ENCODE measurements at places on chromosomes 3 and 15. TPM values are rescaled to one million over a fixed set of nuclear protein-coding genes. Genes with fewer than 3 reads are reported as not detected.

DNA sequence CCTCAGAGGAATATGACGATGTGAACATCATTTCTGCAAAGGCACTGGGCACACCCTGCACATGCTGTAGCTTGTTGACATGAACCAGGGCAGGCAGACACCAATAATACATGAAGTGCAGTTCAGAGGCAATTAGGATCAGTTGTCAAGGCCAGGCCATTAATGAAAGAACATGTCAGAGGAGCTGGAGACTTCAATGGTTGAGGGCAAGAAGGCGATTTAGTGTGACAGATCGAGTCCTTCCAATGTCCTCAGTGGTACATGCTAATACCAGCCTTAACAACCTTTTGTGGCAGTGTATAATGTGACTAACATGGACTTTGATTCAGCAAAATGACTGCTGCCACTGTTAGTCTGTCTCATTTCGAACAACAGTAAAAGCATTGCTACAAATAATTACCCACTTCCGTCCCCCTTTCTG lies 205.2 kb upstream of the NANOGP8 start:
- DNase-seq = no peak

The WDR5B gene
- 2.8 TPM for total RNA-seq

- DNase-seq = no peak
Observed at GRCh38 chr3:155663467-155664212, 81.2 kb downstream of the PLCH1 start.

GRCh38 chr3:102661707-102662497 lies 227.1 kb downstream of the ZPLD1 start:
- DNase-seq = no peak

DNA sequence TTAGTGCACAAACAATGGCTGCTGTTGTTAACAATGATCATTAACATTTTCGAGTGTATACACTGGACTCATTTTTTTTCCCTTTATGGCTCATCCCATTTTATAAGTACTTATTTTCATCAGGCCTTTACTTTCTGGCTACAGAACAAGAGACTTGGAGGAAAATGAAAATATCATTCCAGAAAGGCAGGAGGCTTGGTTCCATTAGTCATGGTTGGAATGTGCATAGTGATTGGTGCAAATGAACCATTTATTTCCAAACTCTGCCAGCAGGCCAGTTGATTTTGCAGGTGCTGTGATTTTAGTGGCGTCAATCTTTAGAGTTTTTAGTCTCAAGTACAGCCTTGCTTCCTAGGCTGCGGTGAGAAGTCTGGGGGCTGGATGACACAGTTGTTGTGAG lies 151.8 kb downstream of the ITPR1 start:
- DNase-seq = no peak

- DNase-seq = no peak
Observed at GRCh38 chr15:69149163-69149562, 11.3 kb upstream of the GLCE start.

- peak; percentile 44 for DNase-seq
Observed at GRCh38 chr3:107524841-107525643, 2.3 kb downstream of the BBX start.

The OXTR gene
- total RNA-seq = 1.2 TPM

DNA sequence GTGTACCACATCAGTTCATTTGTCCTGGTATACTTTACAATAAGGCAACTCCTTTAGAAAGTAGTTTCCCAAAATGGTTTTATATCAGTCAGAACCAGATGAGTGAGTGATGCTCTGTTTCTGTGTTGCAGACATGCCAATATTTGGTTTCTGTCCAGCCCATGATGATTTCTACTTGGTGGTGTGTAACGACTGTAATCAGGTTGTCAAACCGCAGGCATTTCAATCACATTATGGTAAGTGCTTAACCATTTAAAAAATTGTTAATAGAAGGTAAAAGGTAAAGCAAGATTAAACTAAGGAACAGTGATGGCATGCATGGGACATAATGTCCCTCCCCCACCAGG lies 40.0 kb upstream of the SCAANT1 start:
- DNase-seq = no peak

The LEKR1 gene
- total RNA-seq = 0.30 TPM

- no peak for DNase-seq
Observed at GRCh38 chr3:102174832-102175374, 259.9 kb upstream of the ZPLD1 start.

The EXD1 gene
- not detected for total RNA-seq

DNA sequence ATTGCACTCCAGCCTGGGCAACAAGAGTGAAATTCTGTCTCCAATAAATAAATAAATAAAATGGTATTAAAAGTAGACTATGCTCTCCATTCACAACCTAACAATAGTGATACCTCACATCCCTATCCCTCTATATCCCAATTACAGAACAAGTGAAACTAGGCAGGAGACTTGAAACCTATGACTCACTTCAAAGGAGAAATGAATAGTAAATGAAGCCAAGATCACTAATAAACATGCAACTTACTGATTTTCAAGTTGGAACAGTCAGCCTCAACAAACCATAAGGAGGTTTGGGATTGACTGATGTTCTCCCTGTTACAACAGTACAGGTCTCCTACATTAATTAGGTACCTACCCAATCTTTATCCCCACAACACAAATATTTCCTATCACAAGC lies 103.4 kb downstream of the GSK3B start:
- DNase-seq = no peak

The AMIGO3 gene
- total RNA-seq = 0.11 TPM

The C3orf80 gene
- total RNA-seq = 0.13 TPM

The TRA2B gene
- total RNA-seq = 348 TPM

DNA sequence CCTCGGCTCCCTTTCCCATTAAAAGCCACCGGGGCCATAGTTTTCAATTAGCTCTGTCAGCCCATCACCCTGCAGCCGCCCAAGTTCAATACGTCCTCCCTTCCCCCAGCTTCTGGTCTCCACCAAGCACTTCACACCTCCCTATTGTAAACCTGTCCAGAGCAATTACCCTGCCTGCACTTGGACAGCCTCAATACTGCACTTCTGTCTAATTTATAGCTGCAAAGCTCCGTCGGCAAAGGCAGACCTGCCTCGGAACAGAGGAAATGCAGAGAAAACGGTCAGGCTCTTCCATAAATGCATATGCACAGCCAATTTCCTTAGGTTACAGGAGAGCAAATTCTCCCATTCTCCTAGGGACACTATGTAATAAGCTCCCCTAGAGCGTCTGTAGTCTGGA lies 21.9 kb downstream of the LRIG1 start:
- no peak for DNase-seq

The CLDN1 gene
- 0.43 TPM for total RNA-seq

- DNase-seq = no peak
Observed at GRCh38 chr15:94077938-94078337, 153.4 kb upstream of the MCTP2 start.

DNA sequence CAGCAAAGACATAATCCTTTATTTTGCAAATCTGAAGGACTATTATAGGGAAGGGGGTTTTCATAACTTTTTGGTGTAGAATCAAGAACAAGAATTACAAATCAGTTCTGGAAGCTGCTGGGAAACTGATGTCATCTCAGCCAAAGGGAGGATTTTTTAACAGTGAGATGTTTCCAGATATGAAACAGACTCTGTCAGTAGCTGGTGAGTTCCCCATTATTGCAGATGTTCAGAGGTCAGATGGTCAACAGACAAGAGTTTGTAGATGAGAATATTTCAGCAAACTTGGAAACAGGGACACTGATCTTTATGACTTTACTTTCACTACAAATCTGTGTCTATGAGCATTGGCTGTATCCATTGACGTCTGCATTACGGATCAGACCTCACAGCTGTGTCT lies 71.9 kb upstream of the LPP start:
- DNase-seq = no peak

The FSTL1 gene
- 1.2 TPM for total RNA-seq

DNA sequence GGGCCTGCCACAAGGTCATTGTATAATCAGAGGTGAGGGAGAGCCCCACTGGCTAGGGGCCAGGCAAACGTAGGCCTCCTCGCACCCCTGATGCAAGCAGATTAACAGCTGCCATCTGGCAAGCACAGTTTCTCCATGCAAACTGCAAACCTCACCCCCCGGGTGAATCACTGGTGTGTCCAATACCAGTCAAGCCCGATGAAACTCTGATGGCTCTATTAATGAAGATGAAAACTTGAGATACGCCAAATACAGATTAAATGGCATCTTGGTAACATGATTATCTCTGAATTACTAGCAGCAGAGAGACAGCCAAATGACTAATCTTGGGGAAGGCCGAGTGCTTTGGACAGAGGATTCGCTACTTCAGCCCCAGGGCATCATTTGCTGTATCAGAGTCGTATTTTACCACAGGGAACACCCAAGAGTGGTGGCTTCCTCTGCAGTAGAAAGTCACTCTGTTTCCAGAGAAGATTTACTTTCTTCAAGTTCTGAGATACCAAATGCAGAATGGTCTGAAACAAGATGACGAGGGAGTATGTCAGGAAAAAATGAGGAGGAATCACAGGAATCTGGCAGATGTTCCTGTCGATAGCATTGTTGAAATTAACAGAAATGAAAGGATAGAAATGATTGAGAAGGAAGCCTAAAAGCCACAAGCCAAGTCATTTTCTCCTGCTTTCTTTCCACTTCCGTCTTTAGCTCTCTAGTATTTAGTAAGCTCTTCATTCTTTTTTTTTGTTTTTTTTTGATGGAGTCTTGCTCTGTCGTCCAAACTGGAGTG lies 96.2 kb upstream of the NR2F2 start:
- DNase-seq = no peak

GRCh38 chr3:126947429-126947828 lies 35.5 kb upstream of the PLXNA1 start:
- no peak for DNase-seq

DNA sequence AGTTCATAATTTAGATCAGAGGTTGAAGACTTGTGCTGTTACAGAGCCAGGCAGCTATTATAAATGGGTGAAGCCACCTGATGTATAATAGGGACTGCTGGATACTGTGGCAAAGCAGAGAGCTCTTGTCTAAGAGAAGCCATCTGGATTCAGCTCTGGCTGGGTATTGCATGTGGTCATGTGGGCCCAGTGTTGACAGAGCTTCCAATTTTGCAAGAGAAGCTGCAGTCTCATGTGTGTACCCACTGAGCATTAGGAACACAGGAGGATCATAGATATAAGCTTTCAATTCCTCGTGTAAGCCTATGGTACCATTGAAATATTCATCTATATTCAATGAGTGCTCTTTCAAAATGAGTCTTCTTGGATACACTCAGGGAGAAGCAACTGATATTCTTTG lies 303.9 kb upstream of the SLCO3A1 start:
- DNase-seq = no peak

- no peak for DNase-seq
Observed at GRCh38 chr15:41583795-41584194, 24.8 kb downstream of the TYRO3 start.

The SPATA12 gene
- not detected for total RNA-seq

The CSPG5 gene
- 0.91 TPM for total RNA-seq

- DNase-seq = no peak
Observed at GRCh38 chr3:171672538-171672937, 137.7 kb downstream of the PLD1 start.

DNA sequence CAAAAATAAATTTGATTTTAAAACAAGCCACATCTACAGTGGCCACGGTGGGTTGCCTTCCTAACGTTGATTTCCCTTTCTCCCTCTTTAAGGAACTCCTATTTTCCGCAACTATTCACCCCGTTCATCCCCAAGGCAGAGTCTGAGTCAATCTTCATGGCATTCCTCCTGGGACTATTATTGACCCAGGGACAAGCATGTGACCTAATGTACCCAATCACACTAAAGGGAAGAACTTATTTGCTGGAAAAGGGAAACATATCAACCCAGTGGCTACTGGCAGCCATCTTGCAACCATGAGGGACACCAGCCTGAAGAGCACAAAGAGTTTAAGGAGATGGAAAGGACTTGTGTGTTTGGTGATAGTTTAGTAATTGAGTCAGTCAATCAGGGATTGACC lies 55.4 kb upstream of the ARHGEF3 start:
- DNase-seq = no peak

DNA sequence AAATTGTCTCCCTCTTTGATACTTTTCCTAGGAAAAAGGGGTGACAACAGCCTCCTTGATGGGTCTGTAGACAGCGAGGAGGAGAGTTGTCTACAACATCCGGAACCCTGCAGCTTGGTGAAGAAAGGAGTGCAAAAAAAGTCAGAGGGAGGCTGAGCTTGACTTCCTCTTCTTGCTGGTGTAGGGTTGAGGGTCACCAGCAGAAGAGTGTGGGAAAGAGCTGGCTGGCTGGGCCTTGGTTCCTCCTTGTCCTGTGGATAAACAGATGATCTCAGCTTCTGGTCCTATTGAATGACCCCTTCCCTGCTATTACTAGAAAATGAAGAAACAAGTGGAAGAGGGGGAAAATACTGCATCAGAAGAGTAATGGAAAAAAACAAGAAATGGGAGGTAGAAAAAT lies 20.4 kb downstream of the SLC7A14 start:
- no peak for DNase-seq

The CLDN16 gene
- total RNA-seq = not detected

GRCh38 chr15:97680606-97681220 lies 279.8 kb upstream of the ARRDC4 start:
- no peak for DNase-seq

The CDHR4 gene
- total RNA-seq = not detected

DNA sequence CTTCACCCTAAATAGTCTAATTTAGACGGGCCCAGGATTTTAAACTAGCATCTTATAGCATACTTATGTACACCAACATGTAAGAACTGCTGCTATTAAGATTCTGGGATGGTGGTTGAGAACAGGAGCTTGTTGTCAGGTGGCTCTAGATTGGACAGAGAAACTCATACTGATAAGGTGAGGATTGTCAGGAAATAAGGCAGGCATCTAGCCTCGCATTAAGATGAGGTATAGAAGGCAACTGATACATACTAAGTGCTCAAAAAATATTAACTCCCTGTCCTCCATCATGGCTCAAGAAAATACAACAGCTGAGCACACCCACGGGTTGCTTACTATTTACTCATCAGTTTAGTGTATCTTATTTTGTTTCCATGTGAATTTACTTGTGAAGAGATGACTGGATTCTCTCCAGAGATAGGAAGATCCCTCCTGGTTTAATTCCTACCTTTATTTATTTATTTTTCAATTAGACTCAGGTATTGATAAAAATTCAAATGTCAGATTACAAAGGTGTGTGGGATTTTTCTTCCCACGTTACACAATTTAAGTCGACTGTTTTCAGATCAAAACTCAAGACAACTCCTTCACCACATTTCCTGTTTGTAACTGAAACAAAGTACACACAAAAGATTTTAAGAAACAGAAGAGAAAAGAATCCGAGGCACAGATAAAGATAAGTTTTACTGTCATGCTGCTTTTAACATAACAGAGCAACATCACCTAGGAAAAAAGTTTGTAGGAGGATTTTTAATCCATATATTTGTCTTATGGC lies at the start of gene TRAT1:
Gene TRAT1, plus strand, starts transcription at position 664 of the 775 bp plus-strand sequence. CDS start 142 bp downstream, outside the sequence.
- no peak for DNase-seq

- DNase-seq = no peak
Observed at GRCh38 chr3:42846685-42847522, 28.8 kb downstream of the CYP8B1 start.

- no peak for DNase-seq
Observed at GRCh38 chr3:47888986-47889757, 86.2 kb downstream of the DHX30 start.

The NEK10 gene
- total RNA-seq = 0.49 TPM

GRCh38 chr15:38389924-38390542 lies 63.9 kb upstream of the FAM98B start:
- peak; percentile 57 for DNase-seq

The ZMAT3 gene
- total RNA-seq = 9.3 TPM

GRCh38 chr15:101194546-101195125 lies 57.2 kb downstream of the CHSY1 start:
- no peak for DNase-seq

The MYO5C gene
- total RNA-seq = 0.61 TPM

The TMEM108 gene
- not detected for total RNA-seq

The FOXB1 gene
- 0.46 TPM for total RNA-seq
